Natural killer cell (primary cell): ENCODE measurements at places on chromosomes 13 and 19. TPM values are rescaled to one million over a fixed set of nuclear protein-coding genes. Genes with fewer than 3 reads are reported as not detected.
A peak's percentile ranks its signal among the peaks of the same experiment; 100 is the strongest.

Gene NUCB1
- total RNA-seq = 171 TPM

DNA sequence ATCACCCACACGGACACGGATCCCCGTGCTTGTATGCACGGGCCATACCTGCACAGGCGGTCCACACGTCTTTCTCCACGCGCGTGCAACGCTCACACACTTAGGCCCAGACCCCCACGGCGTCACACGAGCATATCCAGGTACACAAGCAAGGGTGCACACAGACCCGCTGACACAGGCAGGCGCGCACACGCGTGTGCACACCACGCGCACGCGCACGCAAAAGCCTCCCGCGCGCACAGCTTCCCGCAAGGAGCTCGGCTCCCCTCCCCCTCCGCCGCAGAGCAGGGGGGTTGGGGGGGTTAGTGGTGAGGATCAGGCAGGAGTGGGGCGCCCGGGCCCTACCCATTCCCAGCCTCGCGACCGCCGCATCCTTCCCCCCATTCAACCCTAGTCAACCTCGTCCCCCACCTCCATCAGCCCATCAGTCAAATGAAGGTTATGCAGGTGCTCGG, 407 bp downstream of the RAB3A start:
- no peaks in the 10 kb centered on the region for H3K36me3 ChIP-seq
- H3K27ac ChIP-seq = peak overlapping the region; percentile 67
- H3K4me1 ChIP-seq = peaks cover 27% of the 10 kb centered on the region
- no peak for DNase-seq
- H3K4me3 ChIP-seq = peak overlapping the region; percentile 79

Gene CYP4F2
- total RNA-seq = 0.75 TPM

Gene KCNK6
- 2.1 TPM for total RNA-seq

Gene VSTM1
- 2.7 TPM for total RNA-seq

Gene PALM3
- not detected for total RNA-seq

DNA sequence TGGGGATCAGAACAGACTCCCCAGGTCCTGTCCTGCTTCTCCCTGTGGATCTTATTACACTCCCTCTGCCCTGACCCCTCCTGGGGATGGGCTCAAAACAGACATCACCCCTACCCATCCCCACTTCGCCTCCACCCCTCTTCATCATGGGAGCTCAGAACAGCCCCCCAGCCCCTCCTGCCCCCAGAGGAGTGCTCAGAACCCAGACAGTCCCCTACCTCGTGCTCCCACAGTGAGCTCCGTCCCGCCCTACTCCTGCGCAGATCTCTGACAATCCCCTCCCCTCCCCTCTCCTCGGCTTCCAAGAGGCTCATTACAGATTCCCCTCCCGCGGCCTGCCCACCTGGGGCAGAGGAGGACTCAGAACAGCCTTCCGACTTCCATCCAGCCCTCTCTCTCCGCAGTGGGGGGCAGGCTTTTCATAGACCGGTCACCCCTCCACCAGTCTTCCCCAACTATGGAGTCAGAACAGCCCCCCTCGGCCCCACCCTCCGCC, 6.1 kb downstream of the NXNL1 start:
- H3K4me1 ChIP-seq = peaks cover 6% of the 10 kb centered on the region
- H3K27me3 ChIP-seq = peaks cover 14% of the 10 kb centered on the region
- no peaks in the 10 kb centered on the region for H3K36me3 ChIP-seq
- H3K27ac ChIP-seq = no peak overlapping the region
- no peak for DNase-seq

Gene ETV2
- 2.0 TPM for total RNA-seq
